ENCODE measurements at places on chromosomes 4 and X. TPM values are rescaled to one million over a fixed set of nuclear protein-coding genes. Genes with fewer than 3 reads are reported as not detected.

The ZCCHC12 gene
- total RNA-seq: 0.17 TPM

The ERAS gene
- not detected for total RNA-seq

The CXCL5 gene
- not detected for total RNA-seq

The MORC4 gene
- 18.5 TPM for total RNA-seq

The S100G gene
- not detected for total RNA-seq

The COL4A6 gene
- 6.2 TPM for total RNA-seq

The ATP8A1 gene
- total RNA-seq: 17.6 TPM
